Astrocyte (in vitro differentiated cells and primary cell): ENCODE measurements at places on chromosomes 3 and 15. TPM values are rescaled to one million over a fixed set of nuclear protein-coding genes. Genes with fewer than 3 reads are reported as not detected.

DNA sequence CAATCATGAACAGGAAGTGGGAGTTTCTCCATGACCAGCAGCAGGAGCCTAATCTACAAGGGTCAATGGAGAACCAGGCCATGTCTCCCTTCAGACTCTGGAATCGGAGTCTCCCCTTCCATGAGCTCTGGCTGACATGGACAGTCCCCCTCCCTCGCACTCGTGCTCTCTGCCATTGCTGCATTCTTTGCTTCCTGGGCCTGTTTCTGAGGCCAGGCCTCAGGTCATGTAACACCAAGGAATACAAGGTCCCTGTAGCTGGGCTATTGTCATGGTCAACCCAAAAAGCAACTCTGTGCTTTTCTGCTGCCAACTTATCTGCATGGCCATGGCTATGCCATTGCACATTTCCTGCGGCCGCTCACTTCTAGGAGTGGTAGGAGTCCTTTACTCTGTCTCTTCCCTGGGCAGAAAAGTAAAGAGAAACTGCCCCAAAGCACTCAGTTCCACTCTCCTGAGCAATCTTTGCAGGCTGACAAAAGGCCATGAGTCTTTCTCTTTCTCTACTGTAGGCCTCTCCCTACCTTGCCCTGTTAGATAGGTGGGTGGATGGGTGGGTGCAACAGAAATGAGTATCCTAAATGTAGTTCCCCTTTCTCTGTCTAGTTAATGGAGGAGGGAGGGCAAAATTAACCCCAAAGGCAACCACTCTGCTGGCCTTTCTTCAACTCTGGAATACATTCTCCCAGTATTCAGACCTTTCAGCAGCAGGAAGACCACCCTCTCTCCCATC, 40.8 kb upstream of the PROK2 start:
- no peak overlapping the region for H3K4me3 ChIP-seq
- H3K4me1 ChIP-seq = no peaks in the 10 kb centered on the region
- H3K36me3 ChIP-seq = no peaks in the 10 kb centered on the region
- H3K27ac ChIP-seq = no peak overlapping the region

GRCh38 chr3:128456776-128457715, 9.6 kb downstream of the DNAJB8 start:
- no peak for DNase-seq
- no peaks in the 10 kb centered on the region for H3K4me1 ChIP-seq
- no peaks in the 10 kb centered on the region for H3K36me3 ChIP-seq
- H3K27ac ChIP-seq = no peak overlapping the region
- H3K27me3 ChIP-seq = peaks cover 34% of the 10 kb centered on the region

GRCh38 chr15:72222393-72222792, 8.6 kb downstream of the PKM start:
- no peak overlapping the region for H3K4me3 ChIP-seq
- no peak overlapping the region for H3K27ac ChIP-seq
- peaks cover 63% of the 10 kb centered on the region for H3K36me3 ChIP-seq
- no peaks in the 10 kb centered on the region for H3K27me3 ChIP-seq
- peak; percentile 20 for DNase-seq

- H3K4me3 ChIP-seq = no peak overlapping the region
- H3K27me3 ChIP-seq = no peaks in the 10 kb centered on the region
- H3K36me3 ChIP-seq = no peaks in the 10 kb centered on the region
- H3K27ac ChIP-seq = no peak overlapping the region
Measured at GRCh38 chr3:140552403-140552802, 125.5 kb upstream of the TRIM42 start.

DNA sequence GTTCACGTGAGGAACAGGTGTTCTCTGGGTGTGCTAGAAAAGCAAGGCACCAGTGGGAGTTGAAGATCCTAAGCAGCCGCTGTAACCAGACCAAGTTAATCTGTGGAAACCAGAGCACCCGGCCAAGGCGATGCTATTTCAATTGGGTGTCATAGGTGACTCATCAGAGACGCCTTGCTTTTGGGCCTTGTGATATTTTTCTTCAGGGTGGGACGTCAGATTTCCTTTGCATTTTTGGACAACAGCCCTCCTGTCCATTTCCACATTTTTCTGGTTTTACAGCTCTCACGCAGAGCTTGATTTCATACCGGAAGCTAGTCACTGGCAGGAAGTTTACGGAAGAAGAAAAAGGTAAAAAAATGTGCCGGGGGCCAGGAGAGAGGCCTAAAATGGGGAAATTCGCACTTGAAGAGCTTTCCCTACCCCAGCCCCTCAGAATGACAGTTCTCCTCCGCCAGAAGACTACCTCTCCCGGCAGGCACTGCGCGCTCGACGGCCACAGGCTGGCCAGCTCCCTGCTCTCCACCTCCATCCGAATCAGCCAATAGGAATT, 471 bp upstream of the KBTBD8 start:
- H3K27me3 ChIP-seq = no peaks in the 10 kb centered on the region
- peaks cover 15% of the 10 kb centered on the region for H3K4me1 ChIP-seq
- H3K27ac ChIP-seq = peak overlapping the region; percentile 69
- no peaks in the 10 kb centered on the region for H3K36me3 ChIP-seq
- H3K4me3 ChIP-seq = peak overlapping the region; percentile 38

The LRRC2 gene
- total RNA-seq = 0.32 and 0.36 TPM in 2 replicates
